ENCODE measurements at places on chromosomes 1 and 21.

DNA sequence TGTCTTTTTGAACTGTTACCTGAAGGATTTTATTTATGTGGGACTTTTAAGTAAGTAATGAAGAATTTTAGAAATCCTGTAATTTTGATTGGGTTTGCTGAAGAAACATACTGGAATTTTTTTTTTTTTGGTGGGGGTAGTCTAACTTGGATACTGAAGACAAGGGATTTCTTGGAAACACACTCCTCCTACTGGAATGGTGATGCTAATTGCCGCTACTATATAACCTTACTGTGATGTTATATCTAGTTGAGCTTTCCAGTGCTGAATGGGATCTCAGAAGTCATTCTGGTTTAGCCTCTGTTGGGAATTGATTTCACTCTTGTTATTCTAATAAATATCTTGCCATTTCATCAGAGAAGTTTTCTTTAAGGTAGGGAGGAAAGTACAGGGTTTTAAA is 8.4 kb downstream of the PPP2R5A start:
- H3K36me3 ChIP-seq: peaks cover 6% of the 10 kb centered on the region
- H3K4me3 ChIP-seq: no peak overlapping the region
- DNase-seq: no peak
- no peak overlapping the region for H3K27ac ChIP-seq
- peaks cover 78% of the 10 kb centered on the region for H3K4me1 ChIP-seq

DNA sequence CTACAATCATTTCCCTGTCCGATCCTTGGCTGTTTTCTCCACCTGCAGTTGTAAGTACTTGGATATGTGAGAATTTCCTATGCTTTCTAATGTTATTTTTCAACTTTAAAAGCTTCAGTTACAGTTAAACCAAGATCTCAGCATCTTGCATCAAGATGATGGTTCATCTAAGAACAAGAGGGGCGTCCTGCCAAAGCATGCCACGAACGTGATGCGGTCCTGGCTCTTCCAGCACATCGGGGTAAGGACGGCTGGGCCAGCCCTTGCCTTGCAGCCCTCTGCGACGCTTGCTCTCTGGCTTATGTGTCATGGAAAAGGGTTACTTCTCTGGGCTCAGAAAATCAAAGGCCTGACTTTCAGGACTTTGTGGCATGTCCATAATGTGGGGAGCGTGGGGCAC is 46.8 kb downstream of the PKNOX1 start:
- no peak overlapping the region for H3K4me3 ChIP-seq
- DNase-seq: no peak
- H3K4me1 ChIP-seq: no peaks in the 10 kb centered on the region
- H3K27me3 ChIP-seq: no peaks in the 10 kb centered on the region
- no peak overlapping the region for H3K27ac ChIP-seq

DNA sequence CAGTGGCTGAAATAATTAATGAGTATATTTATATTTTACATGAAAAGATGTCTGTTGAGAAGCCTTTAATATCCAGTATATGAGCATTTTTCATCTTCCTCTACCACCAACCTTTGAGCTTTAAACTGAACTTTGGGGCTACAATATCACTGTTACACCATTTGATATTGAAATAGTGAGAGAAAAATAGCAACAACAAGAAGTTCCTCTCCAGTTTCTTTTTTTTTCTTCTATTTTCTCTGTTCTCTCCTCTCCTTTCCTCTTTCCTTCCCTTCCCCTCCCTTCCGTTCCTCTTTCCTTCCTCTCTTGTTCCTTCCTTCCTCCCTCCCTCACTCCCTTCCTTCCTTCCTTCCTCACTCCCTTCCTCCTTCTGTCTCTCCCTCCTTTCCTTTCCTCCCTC is 1591.4 kb downstream of the PLA2G4A start:
- no peaks in the 10 kb centered on the region for H3K4me1 ChIP-seq
- no peaks in the 10 kb centered on the region for H3K27me3 ChIP-seq
- no peaks in the 10 kb centered on the region for H3K36me3 ChIP-seq
- H3K4me3 ChIP-seq: no peak overlapping the region
- no peak overlapping the region for H3K27ac ChIP-seq

GRCh38 chr1:5424802-5425703 is 567.2 kb downstream of the NPHP4 start:
- H3K36me3 ChIP-seq: no peaks in the 10 kb centered on the region
- no peak overlapping the region for H3K27ac ChIP-seq
- H3K27me3 ChIP-seq: peaks cover 16% of the 10 kb centered on the region
- no peak for DNase-seq

DNA sequence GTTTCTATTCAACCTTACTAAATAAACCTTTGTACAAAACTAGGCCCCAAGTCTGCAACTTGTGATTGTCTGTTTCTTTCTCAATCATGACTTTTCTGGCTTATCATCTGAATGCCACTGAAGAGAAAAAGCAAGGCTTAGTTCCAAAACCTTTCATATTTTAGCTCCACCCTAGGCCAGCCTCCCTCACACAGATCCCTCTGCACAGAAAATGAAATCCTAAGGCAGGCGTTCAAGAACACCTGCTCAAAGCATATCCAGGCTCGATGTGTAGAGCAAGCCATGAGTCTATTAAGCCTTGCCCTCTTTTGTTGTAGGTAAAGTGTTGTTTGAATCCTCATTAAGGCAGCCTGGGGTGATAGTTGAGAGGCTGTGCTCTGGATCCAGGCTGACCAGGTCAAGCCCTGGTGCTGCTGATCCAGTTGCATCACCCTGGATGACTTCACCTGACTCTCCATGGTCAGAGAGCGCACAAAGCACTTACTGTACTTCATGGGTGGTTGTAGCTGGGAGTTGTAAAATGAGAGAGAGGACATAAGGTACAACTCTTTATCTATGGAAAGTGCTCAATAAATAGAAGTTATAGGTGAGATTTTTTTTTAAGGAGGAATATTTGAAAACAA is 39.0 kb downstream of the FYB2 start:
- no peaks in the 10 kb centered on the region for H3K4me1 ChIP-seq
- H3K27me3 ChIP-seq: peaks cover 3% of the 10 kb centered on the region
- H3K4me3 ChIP-seq: no peak overlapping the region
- no peak for DNase-seq

DNA sequence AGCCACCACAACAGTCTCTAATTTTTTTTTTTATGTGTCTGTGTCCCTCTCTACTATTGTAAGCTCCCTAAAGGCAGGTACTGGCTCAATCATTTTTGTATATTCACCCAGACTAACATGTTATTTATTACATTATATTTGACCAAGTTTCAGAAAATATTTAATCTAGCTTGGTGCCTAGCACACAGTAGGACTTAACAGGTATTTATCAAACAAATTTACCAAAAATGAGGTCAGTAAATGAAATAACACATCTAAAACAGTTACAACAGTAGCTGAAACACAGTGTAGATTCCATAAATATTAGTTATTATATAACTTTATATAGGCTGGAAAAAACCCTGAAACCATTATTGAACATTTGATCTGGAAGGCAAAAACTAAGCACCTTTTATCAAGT is 2.7 kb downstream of the NRDC start:
- H3K36me3 ChIP-seq: peaks cover 26% of the 10 kb centered on the region
- H3K4me3 ChIP-seq: peak overlapping the region; percentile 35
- no peak for DNase-seq
- no peak overlapping the region for H3K27ac ChIP-seq

GRCh38 chr1:226982451-226983177 is 42.5 kb downstream of the COQ8A start:
- H3K27me3 ChIP-seq: no peaks in the 10 kb centered on the region
- peaks cover 18% of the 10 kb centered on the region for H3K36me3 ChIP-seq
- no peak overlapping the region for H3K4me3 ChIP-seq
- no peak for DNase-seq
- H3K27ac ChIP-seq: no peak overlapping the region

DNA sequence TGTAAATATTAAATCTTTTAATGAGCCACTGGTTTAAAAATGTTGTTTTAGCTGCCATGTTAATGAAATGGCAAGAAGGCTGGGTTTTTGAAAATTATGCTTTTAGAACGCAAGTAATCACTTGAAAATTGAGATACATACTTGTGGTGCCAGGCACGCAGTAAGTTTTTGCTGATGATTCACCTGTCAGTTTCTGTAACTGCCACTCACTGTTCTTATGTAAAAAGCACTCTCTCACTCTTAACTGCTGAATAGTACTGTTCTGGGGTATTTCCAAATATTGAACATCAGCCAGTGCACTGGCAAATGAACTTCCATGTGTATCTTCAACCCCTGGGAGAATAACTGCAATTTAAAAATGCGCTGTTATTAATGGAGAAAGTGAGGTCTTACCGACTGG is 17.9 kb downstream of the LGALS8 start:
- peaks cover 70% of the 10 kb centered on the region for H3K36me3 ChIP-seq
- H3K27me3 ChIP-seq: no peaks in the 10 kb centered on the region
- H3K4me1 ChIP-seq: peaks cover 12% of the 10 kb centered on the region
- no peak overlapping the region for H3K27ac ChIP-seq

DNA sequence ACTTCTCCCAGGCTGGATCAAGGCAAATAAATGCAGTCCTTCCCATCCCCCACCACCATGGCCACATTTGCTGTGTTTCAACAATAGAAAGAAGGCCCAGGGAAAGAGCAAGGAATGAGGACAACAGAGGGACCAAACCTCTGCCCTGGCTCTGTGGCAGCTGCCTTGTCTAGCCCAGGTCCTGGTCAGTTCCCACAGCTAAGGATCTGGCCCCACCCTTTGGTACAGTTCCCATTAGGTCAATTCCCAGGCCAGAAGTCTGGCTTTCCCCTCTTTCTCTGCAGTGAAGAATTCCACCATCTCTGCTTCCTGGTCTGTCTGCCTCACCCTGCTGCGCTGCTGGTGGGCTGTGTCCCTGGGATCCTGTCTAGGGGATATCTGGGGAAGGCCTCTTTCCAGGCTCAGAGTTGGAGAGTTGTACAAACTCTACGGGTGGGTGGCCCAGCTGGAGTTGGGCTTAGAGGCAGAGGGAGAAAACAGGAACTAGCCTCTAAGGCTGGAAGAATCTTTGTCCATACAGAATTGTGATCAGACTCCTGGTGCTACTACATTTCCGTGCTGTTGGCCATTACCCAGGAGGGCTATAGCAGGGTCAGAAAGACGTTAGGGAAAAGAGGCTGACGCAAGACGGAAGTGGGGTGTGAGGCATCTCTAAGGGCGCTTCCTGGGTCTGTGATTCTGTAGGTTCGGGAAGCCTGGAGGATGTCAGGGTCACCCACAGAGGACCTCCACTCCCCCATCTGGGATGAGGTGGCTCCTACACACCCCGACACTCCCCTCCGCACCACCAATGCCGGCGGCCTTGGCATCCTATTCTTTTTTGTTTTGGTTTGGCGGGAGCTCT is 953 bp upstream of the NDUFS2 start:
- peaks cover 46% of the 10 kb centered on the region for H3K4me1 ChIP-seq
- H3K36me3 ChIP-seq: peaks cover 23% of the 10 kb centered on the region
- H3K27ac ChIP-seq: peak overlapping the region; percentile 95
- H3K27me3 ChIP-seq: no peaks in the 10 kb centered on the region
- peak overlapping the region; percentile 92 for H3K4me3 ChIP-seq

GRCh38 chr21:34807881-34808568 is 139.2 kb downstream of the CLIC6 start:
- H3K27me3 ChIP-seq: no peaks in the 10 kb centered on the region
- peaks cover 68% of the 10 kb centered on the region for H3K36me3 ChIP-seq
- H3K4me1 ChIP-seq: peaks cover 88% of the 10 kb centered on the region

DNA sequence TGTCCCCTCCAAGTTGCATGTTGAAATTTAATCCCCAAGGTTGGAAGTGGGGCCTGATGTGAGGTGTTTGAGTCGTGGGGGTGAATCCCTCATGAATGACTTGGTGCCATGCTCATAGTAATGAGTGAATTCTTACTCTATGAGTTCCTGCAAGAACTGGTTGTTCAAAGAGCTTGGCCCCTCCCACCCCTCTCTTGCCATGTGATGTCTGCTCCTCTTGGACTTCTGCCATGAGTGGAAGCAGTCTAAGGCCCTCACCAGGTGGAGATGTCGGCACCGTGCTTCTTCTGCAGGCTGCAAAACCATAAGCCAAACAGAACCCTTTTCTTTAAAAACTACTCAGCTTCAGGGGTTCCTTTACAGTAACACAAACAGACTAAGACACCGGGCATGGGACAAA is 14.3 kb downstream of the G0S2 start:
- no peak overlapping the region for H3K27ac ChIP-seq
- H3K27me3 ChIP-seq: no peaks in the 10 kb centered on the region
- H3K36me3 ChIP-seq: no peaks in the 10 kb centered on the region
- no peak overlapping the region for H3K4me3 ChIP-seq
- H3K4me1 ChIP-seq: peaks cover 57% of the 10 kb centered on the region

- no peak for DNase-seq
- no peaks in the 10 kb centered on the region for H3K27me3 ChIP-seq
- H3K4me1 ChIP-seq: no peaks in the 10 kb centered on the region
- no peaks in the 10 kb centered on the region for H3K36me3 ChIP-seq
Observed at GRCh38 chr1:98437540-98437939, 224.0 kb upstream of the SNX7 start.

DNA sequence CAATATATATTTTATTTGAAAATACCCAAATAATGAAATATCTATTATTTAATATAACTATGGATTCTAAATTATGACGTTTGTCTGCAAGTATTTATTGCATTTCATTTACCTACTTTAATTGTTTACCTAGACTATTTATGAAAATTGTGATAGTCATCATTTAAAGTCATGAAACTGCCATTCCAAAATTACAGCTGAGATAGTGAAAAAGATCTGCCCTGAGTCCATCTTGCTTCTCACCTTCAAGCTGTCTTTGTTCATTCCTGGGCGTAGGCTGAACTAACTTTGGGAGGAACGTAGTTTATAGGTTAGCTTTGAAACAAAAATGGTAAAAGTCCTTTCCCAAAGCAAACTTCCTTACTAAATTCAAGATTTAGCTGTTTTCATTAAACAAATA is 12.4 kb upstream of the HPDL start:
- no peaks in the 10 kb centered on the region for H3K36me3 ChIP-seq
- H3K4me3 ChIP-seq: no peak overlapping the region
- H3K27me3 ChIP-seq: peaks cover 2% of the 10 kb centered on the region
- H3K27ac ChIP-seq: no peak overlapping the region
- H3K4me1 ChIP-seq: no peaks in the 10 kb centered on the region

DNA sequence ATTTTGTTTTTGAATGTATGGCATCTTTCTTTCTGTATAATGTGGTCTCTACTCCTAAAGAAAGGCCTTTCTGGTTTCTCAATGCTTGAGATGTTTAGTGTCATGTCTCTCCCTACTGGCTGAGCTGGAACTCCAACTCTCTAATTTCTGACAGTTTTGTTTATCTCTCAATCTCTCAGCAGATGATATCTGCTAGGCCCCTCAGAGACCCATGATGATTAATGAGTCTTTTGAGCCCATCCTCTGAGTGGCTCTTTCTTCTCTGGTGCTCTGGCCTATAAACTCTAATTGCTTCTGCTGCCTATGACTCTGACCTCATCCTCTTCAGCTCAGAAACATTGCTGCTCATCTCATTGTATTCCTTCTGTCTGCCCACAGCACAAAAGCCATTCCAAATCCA is 46.6 kb downstream of the CRB1 start:
- no peak for DNase-seq
- H3K27me3 ChIP-seq: no peaks in the 10 kb centered on the region
- no peak overlapping the region for H3K4me3 ChIP-seq
- no peak overlapping the region for H3K27ac ChIP-seq
- no peaks in the 10 kb centered on the region for H3K36me3 ChIP-seq
- H3K4me1 ChIP-seq: no peaks in the 10 kb centered on the region

GRCh38 chr1:107389410-107390396 is 248.9 kb downstream of the NTNG1 start:
- no peak for DNase-seq
- no peak overlapping the region for H3K4me3 ChIP-seq
- H3K4me1 ChIP-seq: no peaks in the 10 kb centered on the region
- H3K27ac ChIP-seq: no peak overlapping the region
- H3K36me3 ChIP-seq: no peaks in the 10 kb centered on the region

GRCh38 chr1:199029401-199029800 is 390.6 kb downstream of the PTPRC start:
- no peaks in the 10 kb centered on the region for H3K27me3 ChIP-seq
- H3K4me1 ChIP-seq: peaks cover 17% of the 10 kb centered on the region
- H3K4me3 ChIP-seq: no peak overlapping the region
- no peak overlapping the region for H3K27ac ChIP-seq
- no peak for DNase-seq

- H3K4me3 ChIP-seq: no peak overlapping the region
- H3K27me3 ChIP-seq: no peaks in the 10 kb centered on the region
- no peaks in the 10 kb centered on the region for H3K4me1 ChIP-seq
Observed at GRCh38 chr1:183760661-183761060, 44.3 kb upstream of the RGL1 start.
